AG20443 (cell line): ENCODE measurements at places on chromosomes 7 and 10.

DNA sequence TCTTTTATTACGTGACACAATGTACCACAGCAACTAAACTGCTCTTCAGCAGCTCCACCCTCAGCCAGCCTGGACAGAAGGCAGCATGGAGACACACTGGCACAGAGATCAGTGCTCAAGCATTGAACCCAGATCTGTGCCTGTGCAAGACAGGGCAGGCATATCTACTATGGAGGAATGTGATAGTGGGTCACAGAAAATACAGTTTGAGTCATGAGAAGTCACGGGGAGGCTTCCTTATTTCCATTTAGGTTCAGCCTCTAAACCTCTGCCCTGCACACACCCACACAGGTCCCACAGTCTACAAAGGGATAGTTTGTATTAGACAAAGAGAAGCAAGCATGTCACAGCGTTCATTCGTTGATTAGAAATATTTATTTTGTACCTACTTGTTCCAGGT, 187.4 kb upstream of the AGR3 start:
- no peak for DNase-seq

DNA sequence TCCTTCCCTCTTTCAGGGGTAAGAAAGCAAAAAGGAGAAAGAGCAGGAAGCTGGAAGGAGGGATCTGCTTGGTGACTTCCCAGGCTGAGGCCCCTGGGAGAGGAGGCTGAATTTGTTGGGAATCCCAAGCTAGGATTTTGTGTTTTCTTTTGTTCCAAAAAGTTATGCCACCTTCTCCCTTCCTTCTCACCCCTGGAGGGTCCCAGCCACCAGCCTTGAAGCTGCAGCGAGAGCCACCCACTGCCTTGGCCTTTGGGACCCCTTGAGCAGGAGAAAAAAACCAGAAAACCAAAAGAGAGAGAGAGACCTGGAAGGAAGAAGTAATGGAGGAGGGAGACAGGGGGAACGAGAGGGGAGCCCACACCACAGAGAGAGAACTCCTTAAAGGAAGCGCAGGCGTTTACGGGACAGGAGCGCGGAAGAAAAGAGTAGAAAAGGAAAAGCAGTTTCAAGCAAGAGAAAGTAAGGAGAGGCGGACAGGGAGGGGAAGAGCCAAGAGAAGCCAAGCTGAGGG, 7.2 kb downstream of the VAX1 start:
- no peak for DNase-seq

- DNase-seq, result no peak
These were observed 509.9 kb downstream of the LRMDA start for GRCh38 chr10:75941223-75941801.

GRCh38 chr7:18419456-18419855, 76.1 kb upstream of the HDAC9 start:
- DNase-seq, result no peak

GRCh38 chr7:128030654-128031611, at the start of gene LRRC4:
Gene LRRC4, minus strand, starts transcription at chr7:128031437. Its CDS starts 797 bp downstream, at chr7:128030640.
- DNase-seq, result peak; percentile 82

- DNase-seq, result peak; percentile 80
These were observed 7.2 kb downstream of the CPA2 start for GRCh38 chr7:130273933-130274255.

GRCh38 chr10:111127081-111127848, 50.4 kb downstream of the ADRA2A start:
- no peak for DNase-seq

DNA sequence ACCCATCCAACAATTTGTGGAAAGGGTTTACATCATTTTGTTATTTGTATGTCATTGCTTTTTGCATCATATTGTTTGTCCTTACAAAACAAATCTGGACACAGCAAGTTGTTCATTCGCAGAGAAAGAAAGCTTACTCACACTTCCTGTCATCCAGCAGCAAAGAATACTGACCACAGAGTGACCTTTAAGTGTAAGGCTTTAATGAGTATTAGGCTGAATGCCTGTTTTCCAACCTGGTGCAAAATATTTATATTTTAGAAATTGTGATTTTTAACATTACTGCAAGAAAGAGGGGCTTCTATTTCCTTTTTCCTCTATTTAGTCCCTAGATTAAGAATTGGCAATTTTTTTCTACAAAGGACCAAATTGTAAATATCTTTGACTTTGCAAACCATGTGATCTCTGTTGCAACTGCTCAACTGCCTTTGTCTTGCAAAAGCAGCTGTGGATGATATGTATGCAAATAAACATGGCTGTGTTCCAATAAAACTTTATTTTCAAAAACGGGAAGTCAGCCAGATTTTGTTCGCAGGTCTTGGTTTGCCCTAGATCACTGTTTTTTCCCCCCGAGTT, 27.8 kb upstream of the ITGB1 start:
- peak; percentile 45 for DNase-seq

DNA sequence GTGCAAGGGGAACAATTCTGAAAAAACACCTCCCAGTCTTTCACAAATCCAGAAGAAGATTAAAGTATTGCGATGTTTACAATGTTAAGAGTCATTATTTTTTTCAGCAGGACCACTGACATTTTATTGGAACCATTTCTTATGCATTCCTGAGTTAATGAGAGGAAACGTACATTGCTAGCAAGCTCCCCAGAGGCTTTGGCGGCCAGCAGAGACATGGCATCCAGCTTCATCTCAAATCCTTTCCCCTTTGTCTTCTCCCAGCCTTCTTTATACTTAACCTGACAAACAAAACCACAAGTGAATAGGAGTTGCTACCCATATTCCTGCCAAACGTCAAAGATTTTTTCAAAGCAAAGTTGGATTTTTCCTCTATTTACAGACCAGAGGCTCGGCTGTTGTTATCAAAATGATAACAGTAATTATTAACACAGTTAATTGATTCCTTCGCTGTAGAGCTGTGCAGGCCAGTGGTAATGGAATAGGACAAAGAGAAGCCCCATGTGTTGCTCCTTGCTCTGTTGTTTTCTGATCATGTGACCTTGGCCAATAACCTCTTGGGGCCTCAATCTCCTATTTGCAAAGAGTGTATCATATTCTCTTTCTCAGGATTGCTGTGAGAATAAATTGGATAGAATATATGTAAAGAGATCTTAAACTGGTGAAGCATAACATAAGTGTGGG, 32.0 kb downstream of the NRAP start:
- DNase-seq, result no peak

- DNase-seq, result no peak
These were observed 28.0 kb upstream of the NDST2 start for GRCh38 chr10:73839276-73839966.

GRCh38 chr10:88800152-88801125, 2.1 kb upstream of the LIPM start:
- peak; percentile 68 for DNase-seq

GRCh38 chr10:46306516-46307184, 19.9 kb downstream of the ANTXRL start:
- DNase-seq, result no peak

GRCh38 chr7:45000093-45001032, at the start of gene CCM2:
Gene CCM2, plus strand, starts transcription at chr7:45000201. Its CDS starts 133 bp downstream, at chr7:45000334.
- peak; percentile 53 for DNase-seq

DNA sequence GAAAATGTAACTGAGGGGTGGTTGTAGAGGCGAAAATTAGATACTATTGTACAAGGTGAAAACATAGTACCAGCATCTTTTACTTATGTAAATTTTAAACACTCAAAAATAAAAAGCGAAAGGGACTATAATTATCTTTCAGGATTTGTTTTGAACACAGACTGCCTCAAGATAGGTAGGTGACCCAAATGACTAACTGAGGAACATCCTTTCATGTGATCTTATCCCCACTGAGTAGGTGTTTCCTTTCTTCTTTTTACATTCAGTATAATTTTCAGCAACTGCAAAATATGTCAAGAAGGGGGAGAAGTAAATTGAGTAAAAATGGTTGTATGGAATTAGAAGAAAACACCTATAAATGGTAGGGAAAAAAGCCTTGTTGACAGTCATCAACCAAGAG, 236.7 kb downstream of the PHF14 start:
- DNase-seq, result no peak

- DNase-seq, result peak; percentile 31
These were observed 75.9 kb downstream of the HIBADH start for GRCh38 chr7:27586825-27587224.

DNA sequence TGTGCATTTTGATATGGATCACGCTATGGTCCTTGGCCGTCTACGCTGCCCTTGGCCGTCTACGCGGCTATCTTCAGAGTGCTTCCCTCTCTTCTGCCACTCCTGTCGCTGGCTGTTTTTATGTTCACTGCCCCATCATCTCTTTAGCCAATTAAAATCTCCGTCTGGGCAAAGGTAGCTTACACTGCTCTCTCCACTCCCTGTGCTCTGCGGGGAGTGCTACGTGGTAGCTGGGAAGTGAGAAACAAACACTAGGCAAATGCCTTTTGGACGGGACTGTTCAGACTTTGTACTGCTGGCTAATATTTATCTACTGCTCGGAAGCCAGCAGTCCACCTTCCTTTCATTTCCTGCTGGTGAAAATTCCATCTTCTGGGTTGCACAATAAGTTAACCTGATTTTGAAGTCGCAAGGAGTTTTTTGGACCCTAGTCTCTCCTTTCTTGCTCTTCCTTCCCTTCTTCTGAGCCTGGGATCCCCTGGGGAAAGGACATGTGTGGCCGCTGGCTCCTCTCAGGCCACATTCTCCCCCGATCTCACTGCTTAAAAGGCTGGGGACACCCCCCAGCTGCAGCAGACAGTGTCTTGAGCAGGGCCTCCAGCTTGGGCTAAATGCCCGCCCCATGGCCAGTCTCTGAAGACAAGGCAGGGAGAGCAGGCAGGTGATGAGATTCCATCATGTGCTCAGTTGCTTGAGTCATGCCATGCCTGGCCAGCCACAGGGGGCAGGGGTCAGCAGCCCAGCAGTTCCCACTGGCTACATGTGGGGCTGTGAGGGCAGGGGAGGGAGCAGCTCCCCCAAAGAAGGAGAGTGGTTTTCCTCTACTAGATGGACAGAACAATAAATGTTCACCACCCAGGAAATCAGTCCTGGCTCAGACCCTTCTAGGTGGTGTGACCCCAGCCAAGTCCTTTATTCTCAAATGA, 25.5 kb upstream of the RBM33 start:
- DNase-seq, result no peak

- DNase-seq, result no peak
These were observed 329.6 kb downstream of the PTEN start for GRCh38 chr10:88193018-88193417.

DNA sequence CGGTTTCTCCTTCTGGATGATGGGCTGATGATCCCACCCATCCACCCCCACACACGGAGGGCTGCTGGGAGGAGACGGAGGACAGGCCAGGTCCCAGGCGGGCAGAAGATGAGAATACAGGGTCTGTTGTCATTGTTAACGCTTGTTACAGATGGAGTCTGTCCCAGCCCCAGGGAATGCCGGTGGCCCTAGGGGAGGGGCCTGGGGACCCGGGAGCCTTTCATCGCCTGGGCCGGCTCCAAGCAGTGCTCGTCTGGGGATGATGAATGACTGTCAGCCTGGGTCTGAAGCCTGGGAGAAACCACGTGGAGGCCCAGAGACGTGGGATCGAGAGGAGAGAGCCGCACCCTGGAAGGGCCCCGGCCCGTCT, 69.2 kb downstream of the UNCX start:
- DNase-seq, result no peak

GRCh38 chr10:44056206-44056605, 328.7 kb downstream of the CXCL12 start:
- DNase-seq, result peak; percentile 40

DNA sequence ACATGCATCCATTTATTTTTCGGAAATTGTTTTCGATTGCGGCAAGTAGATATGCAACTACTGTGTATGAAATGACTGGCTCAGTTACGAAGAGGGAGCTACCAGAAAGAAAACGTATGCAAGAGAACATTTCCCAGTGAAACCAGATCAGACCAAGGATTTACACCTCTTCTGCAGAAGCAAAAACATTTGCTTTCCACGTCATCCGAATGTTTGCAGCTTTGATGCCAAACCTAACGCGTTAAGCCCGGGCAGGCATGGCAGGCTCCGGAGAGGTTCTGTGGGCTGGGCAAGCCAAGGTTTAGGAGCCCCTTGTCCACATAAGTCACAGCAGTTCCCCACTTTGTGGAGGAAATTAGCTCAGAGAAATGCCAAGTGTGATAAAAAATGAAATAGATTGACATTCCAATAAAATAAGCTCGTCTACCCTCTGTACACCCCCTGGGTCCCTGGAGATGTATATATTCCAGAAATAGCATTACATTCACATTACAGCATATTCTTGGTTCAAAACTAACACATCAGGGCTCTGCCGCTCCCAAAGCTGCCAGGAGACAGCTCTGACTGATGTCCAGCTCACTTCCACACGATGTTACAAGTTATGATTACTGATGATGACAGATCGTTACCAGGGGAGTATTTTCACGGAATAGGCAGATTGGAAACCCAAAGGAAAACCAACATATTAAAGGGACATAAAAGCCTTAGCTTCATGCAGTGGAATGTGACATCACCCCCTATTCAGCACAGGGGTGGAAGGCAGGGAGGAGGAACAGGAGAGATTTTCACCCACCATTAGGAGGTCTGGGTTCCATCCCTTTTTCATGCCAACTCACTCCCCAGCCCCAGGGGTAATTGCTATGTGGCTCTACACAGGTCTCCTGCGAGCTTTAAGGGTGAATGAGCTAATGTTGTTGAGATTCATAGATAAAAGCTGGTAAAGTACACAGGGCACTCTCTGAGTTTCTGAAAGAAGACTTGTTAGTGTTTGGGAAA, 81.5 kb downstream of the LYZL1 start:
- DNase-seq, result no peak

- peak; percentile 43 for DNase-seq
These were observed 633.8 kb upstream of the IGFBP3 start for GRCh38 chr7:46554688-46555422.

- DNase-seq, result no peak
These were observed 46.7 kb upstream of the FAM3C start for GRCh38 chr7:121442845-121443244.

GRCh38 chr10:48234787-48235186, 39.7 kb downstream of the FRMPD2 start:
- no peak for DNase-seq

GRCh38 chr10:55740110-55740509, 620.9 kb downstream of the ZWINT start:
- DNase-seq, result no peak

GRCh38 chr10:12490963-12491362, 141.6 kb downstream of the CAMK1D start:
- no peak for DNase-seq

DNA sequence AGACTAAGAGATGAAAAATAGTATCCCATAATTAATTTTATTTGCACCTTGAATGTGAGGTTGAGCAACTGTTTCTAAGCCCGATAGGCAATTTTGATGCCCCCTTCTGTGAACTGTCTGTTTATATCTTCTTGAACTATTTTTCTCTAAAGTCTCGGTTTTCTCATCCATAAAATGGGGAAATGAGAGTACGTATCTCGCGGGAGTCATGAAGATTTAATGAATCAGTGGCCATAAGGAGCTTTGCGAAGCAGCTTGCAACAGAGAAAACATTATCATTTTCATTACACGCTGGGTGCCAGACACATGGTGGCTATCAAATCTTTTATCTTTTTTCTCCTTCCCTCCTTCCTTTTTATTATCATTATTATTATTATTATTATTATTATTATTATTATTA, 108.1 kb upstream of the CARD11 start:
- no peak for DNase-seq

DNA sequence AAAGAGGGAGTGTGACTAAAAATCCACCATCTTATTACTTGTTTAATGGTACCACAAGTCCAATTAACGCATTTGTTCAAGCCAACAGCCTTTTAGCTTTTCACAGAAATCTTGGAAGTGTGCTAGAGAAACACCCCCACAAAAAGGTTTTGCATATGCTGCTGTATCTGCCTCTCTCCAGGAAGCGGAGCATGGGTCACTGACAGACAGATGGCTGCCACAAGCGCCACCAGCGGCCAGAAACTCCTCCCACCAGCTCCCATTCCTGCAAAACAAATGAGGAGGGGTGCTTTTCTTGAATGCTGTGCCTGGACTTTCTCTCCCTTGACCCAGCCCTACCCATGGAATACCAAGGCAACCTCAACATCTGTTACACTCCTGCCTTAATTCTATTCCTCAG, 176.3 kb upstream of the LRGUK start:
- no peak for DNase-seq
